GM23248 (cell line): ENCODE measurements at places on chromosomes 2 and 18.
A peak's percentile ranks its signal among the peaks of the same experiment; 100 is the strongest.

- no peak overlapping the region for H3K4me3 ChIP-seq
- no peak overlapping the region for H3K27ac ChIP-seq
- 0 out of 2 replicates have a peak, but pooled peaks cover 3% of the 10 kb centered on the region for H3K27me3 ChIP-seq
- peaks cover 5% of the 10 kb centered on the region for H3K4me1 ChIP-seq
- no peak for DNase-seq
- no peaks in the 10 kb centered on the region for H3K36me3 ChIP-seq
Observed at GRCh38 chr2:232888839-232889529, 18.9 kb downstream of the SNORC start.

- no peak overlapping the region for H3K27ac ChIP-seq
- no peak overlapping the region for H3K4me3 ChIP-seq
- H3K36me3 ChIP-seq, result no peaks in the 10 kb centered on the region
- H3K27me3 ChIP-seq, result no peaks in the 10 kb centered on the region
- H3K4me1 ChIP-seq, result peaks cover 5% of the 10 kb centered on the region
- no peak for DNase-seq
Observed at GRCh38 chr18:23711426-23711825, 22.2 kb downstream of the LAMA3 start.

DNA sequence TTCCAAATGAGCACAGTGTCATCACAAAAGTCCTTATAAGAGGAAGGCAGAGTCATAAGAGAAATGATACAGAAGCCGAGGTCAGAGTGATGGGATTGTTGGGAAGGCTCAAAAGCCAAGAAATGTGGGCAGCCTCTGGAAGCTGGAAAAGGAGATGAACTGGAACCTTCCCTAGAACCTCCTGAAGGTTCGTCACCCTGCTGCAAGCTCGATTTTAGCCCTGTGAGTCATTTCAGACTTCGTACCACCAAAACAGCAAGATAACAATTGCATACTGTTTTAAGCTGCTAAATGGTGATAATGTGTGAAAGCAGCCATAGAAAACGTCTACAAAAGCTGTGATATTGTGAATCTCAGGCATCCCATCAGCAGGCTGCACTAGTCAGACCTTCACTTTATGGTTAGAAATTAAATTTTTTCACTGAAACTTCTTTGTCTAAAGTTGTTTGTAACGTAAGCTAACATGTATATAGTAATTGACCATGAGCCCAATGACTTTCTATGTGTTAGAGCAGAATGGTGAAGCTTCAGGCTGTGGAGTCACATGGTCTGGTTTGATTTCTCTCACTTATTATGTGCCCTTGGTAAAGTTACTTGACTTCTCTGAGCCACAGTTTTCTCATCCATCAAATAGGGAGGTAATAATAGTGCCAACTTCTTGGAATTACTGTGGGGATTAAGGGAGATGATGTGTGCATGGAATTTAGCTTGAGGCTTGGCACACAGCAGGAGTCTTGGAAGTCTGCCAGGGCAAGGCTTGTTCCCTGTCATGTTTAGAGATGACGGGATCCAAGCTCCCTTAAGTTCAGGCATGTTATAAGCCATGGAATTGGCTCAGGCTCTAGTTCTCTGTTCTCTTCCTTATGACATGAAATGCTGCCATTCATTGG, 132.0 kb upstream of the CCDC195 start:
- H3K27me3 ChIP-seq, result no peaks in the 10 kb centered on the region
- H3K27ac ChIP-seq, result no peak overlapping the region
- peak; percentile 73 for DNase-seq

GRCh38 chr2:189178726-189179569, 613 bp downstream of the COL5A2 start:
- H3K27ac ChIP-seq, result peak overlapping the region; percentile 89
- peaks cover 23% of the 10 kb centered on the region for H3K4me1 ChIP-seq
- H3K27me3 ChIP-seq, result no peaks in the 10 kb centered on the region
- DNase-seq, result peak; percentile 79
- no peaks in the 10 kb centered on the region for H3K36me3 ChIP-seq

- DNase-seq, result peak; percentile 77
- no peaks in the 10 kb centered on the region for H3K27me3 ChIP-seq
- H3K27ac ChIP-seq, result no peak overlapping the region
- no peaks in the 10 kb centered on the region for H3K36me3 ChIP-seq
- no peaks in the 10 kb centered on the region for H3K4me1 ChIP-seq
Observed at GRCh38 chr2:190069936-190070696, 7.6 kb upstream of the MSTN start.

- no peak overlapping the region for H3K27ac ChIP-seq
- H3K4me3 ChIP-seq, result no peak overlapping the region
- no peaks in the 10 kb centered on the region for H3K27me3 ChIP-seq
- H3K4me1 ChIP-seq, result no peaks in the 10 kb centered on the region
- no peaks in the 10 kb centered on the region for H3K36me3 ChIP-seq
Observed at GRCh38 chr2:177281400-177282180, 17.1 kb upstream of the NFE2L2 start.

- DNase-seq, result no peak
- no peaks in the 10 kb centered on the region for H3K36me3 ChIP-seq
- no peaks in the 10 kb centered on the region for H3K4me1 ChIP-seq
Observed at GRCh38 chr2:119338826-119339561, 27.6 kb downstream of the C2orf76 start.

DNA sequence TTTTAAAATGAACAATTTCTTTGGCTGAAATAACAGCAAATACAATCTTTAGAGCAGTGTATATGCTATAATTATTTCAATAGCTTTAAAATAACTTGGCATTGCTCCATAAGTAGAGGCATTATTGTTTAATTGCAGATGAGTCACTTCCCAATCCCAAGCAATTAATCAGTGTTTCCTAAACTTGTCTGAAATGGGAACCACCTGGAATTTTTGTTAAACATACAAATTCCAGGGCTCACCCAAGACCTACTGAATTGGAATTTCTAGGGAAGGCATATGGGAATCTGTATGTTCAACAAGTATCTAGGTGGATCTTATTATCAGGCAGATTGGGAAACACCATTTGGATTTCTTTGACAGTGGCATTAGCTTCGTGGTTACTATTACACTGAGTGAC, 27.1 kb upstream of the FMNL2 start:
- H3K4me3 ChIP-seq, result no peak overlapping the region
- no peak for DNase-seq

GRCh38 chr2:66553370-66553769, 118.4 kb downstream of the MEIS1 start:
- H3K27ac ChIP-seq, result no peak overlapping the region
- peaks cover 16% of the 10 kb centered on the region for H3K4me1 ChIP-seq
- peaks cover 11% of the 10 kb centered on the region for H3K36me3 ChIP-seq
- DNase-seq, result no peak
- no peak overlapping the region for H3K4me3 ChIP-seq

- H3K4me3 ChIP-seq, result no peak overlapping the region
- H3K36me3 ChIP-seq, result no peaks in the 10 kb centered on the region
- no peaks in the 10 kb centered on the region for H3K27me3 ChIP-seq
- peak; percentile 56 for DNase-seq
- peaks cover 15% of the 10 kb centered on the region for H3K4me1 ChIP-seq
Observed at GRCh38 chr18:55328301-55328700, 259.7 kb downstream of the TCF4 start.

DNA sequence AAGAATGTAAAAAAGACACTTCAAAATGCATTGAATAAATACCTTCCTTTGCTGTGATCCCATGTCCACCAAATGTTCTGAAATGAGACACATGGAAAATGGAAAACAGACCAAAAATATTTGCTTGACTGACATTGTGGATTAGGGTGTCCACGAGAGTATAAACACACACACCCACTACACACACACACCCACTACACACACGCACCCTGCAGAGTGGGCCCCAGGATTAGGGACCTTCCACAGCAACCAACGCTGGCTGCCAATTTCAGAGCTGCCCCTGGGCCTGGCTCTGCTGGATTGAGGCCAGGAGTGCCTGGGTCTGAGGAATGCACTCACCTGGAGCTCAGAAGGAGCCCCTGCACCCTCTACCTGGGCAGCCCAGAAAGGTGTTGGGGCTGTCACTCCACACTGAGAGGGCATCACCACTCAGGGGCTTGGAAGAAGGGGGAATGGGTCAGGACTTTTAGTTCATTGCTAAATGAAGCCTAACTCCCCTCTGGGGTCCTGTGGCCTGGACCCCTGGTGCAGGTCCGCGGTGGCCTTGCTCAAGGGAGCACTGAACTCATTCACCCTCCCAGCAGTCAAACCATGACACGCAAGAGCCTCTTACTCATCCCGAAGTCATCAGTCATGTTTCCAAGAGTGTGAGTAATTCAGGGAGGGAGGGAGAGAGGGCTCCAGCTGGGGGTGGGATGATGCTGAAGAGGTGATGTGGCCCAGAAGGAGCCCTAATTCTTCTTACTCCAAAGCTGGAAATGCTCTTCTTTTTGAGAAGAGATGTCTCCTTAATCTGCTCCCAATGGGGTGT, 50.2 kb upstream of the PLB1 start:
- H3K27me3 ChIP-seq, result no peaks in the 10 kb centered on the region
- peaks cover 57% of the 10 kb centered on the region for H3K4me1 ChIP-seq
- H3K27ac ChIP-seq, result peak overlapping the region; percentile 89
- peak; percentile 97 for DNase-seq
- no peak overlapping the region for H3K4me3 ChIP-seq
- H3K36me3 ChIP-seq, result no peaks in the 10 kb centered on the region

GRCh38 chr2:199955007-199955338, 318 bp downstream of the TYW5 start:
- peaks cover 12% of the 10 kb centered on the region for H3K36me3 ChIP-seq
- peak overlapping the region; percentile 90 for H3K27ac ChIP-seq
- H3K27me3 ChIP-seq, result no peaks in the 10 kb centered on the region
- DNase-seq, result peak; percentile 67
- peak overlapping the region; percentile 97 for H3K4me3 ChIP-seq
- H3K4me1 ChIP-seq, result peaks cover 20% of the 10 kb centered on the region

GRCh38 chr2:225691711-225692110, 292.2 kb downstream of the NYAP2 start:
- DNase-seq, result no peak
- no peak overlapping the region for H3K27ac ChIP-seq
- no peaks in the 10 kb centered on the region for H3K4me1 ChIP-seq
- no peaks in the 10 kb centered on the region for H3K27me3 ChIP-seq

- no peak for DNase-seq
- no peaks in the 10 kb centered on the region for H3K36me3 ChIP-seq
- no peaks in the 10 kb centered on the region for H3K27me3 ChIP-seq
- H3K4me1 ChIP-seq, result peaks cover 3% of the 10 kb centered on the region; the same call in 1 of the 2 replicates
Observed at GRCh38 chr2:235460548-235461047, 33.2 kb upstream of the AGAP1 start.

- DNase-seq, result peak; percentile 16
Observed at GRCh38 chr2:99150706-99151105, 4.0 kb downstream of the TSGA10 start.

GRCh38 chr2:59029058-59029457, 787.9 kb upstream of the FANCL start:
- H3K27ac ChIP-seq, result no peak overlapping the region
- H3K4me3 ChIP-seq, result no peak overlapping the region
- DNase-seq, result no peak
- H3K36me3 ChIP-seq, result no peaks in the 10 kb centered on the region

GRCh38 chr2:80113399-80113798, 191.2 kb downstream of the LRRTM1 start:
- H3K27me3 ChIP-seq, result no peaks in the 10 kb centered on the region
- H3K4me1 ChIP-seq, result no peaks in the 10 kb centered on the region
- H3K27ac ChIP-seq, result no peak overlapping the region

- no peaks in the 10 kb centered on the region for H3K36me3 ChIP-seq
- H3K4me3 ChIP-seq, result no peak overlapping the region
- no peaks in the 10 kb centered on the region for H3K4me1 ChIP-seq
- H3K27ac ChIP-seq, result no peak overlapping the region
- no peak for DNase-seq
Observed at GRCh38 chr2:150778828-150779227, 291.4 kb upstream of the RND3 start.

DNA sequence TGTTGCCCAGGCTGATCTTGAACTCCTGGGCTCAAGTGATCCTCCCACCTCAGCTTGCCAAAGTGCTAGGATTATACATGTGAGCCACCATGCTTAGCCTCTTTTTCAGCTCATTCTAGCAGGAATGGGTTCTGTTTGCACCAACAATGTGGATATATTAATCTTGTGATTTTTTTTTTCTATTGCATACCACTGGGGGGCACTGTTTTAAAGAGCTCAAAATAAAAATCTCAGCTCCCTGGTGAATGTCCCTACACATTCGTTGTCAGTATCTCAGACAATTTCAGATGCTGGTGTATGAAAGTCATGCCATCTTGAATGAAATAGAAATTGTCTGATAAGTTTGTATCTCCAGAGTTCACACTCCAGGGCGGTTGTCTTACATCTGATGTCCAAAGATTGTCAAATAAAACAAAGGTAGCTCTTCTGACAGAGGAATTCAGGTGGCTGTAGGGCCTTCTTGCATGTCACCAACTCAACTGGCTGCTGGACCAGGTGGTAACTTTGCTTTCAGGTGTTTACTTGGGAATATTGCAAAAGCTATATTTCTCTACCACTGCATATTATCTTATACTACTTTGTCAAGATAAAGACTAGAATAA, 3.1 kb upstream of the MATN3 start:
- no peak overlapping the region for H3K4me3 ChIP-seq
- no peak overlapping the region for H3K27ac ChIP-seq
- peak; percentile 77 for DNase-seq
- H3K36me3 ChIP-seq, result no peaks in the 10 kb centered on the region
- peaks cover 5% of the 10 kb centered on the region; the same call in 1 of the 2 replicates for H3K27me3 ChIP-seq
- no peaks in the 10 kb centered on the region for H3K4me1 ChIP-seq

DNA sequence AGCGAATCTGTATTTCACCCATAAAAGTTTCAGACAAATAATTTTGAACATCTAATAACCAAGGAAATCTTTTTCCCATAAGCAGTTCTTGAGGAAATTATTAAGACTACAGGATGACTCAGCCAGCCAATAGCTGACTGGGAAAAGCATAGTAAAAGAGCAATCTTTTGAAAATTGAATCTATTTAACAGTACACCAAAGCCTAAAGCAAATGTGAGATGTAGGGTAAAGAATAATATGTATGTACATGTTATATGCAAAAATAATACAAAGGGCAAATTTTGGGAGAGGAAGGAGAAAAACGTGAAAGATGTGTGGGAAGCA, 12.6 kb upstream of the KDSR start:
- no peaks in the 10 kb centered on the region for H3K27me3 ChIP-seq
- H3K27ac ChIP-seq, result no peak overlapping the region
- no peaks in the 10 kb centered on the region for H3K36me3 ChIP-seq
- no peaks in the 10 kb centered on the region for H3K4me1 ChIP-seq
- no peak overlapping the region for H3K4me3 ChIP-seq

DNA sequence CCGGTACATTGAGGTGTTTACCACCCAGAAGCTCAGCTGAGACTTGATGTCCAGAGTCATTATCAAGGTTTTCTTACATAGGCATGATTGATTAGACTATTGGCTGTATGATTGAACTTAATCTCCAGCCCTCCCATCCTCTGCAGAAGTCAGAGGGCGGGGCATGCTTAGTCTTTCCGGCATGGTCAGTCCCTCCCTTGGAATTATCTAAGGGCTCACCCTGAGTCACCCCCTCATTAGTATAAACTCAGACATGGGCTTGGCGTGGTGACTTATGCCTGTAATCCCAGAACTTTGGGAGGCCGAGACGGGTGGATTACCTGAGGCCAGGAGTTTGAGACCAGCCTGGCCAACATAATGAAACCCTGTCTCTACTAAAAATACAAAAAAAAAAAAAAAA, 243.9 kb downstream of the VAPA start:
- no peaks in the 10 kb centered on the region for H3K4me1 ChIP-seq
- H3K27ac ChIP-seq, result no peak overlapping the region
- no peaks in the 10 kb centered on the region for H3K27me3 ChIP-seq
- H3K4me3 ChIP-seq, result no peak overlapping the region
